ENCODE measurements at places on chromosomes 1 and 21. TPM values are rescaled to one million over a fixed set of nuclear protein-coding genes. Genes with fewer than 3 reads are reported as not detected.

AZIN2 gene
- polyA plus RNA-seq = 17.8 TPM

LDLRAD1 gene
- polyA plus RNA-seq = not detected

CFHR1 gene
- polyA plus RNA-seq = 0.23 TPM

HCRTR1 gene
- not detected for polyA plus RNA-seq

- no peak for DNase-seq
Observed at GRCh38 chr1:58902830-58903513, 119.1 kb upstream of the JUN start.

DNA sequence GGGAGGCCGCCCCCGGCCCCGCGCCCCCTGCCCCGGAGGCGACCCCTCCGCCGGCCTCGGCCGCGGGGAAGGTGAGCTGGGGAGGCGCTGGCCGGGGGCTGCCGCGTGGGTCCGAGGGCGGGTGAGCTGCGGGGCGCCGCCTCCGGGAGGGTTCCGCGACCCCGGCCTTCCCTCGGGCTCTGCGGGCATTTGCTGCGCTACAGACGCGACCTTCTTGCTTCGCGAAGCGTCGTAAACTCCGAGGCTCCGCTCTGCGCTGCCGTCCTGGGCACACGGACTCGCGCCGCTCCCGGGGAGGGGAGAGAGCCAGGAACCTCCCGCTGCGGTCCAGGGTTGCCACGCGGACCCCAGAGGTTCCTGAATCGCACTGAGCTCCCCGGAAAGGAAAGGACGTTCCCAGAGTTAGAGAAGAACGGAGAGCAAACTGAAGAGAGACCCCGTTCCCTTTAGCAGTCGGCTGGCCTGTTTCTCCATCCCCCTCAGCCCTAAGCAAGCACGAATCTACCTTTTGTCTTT, 345 bp downstream of the SLX9 start:
- no peak for DNase-seq

DNA sequence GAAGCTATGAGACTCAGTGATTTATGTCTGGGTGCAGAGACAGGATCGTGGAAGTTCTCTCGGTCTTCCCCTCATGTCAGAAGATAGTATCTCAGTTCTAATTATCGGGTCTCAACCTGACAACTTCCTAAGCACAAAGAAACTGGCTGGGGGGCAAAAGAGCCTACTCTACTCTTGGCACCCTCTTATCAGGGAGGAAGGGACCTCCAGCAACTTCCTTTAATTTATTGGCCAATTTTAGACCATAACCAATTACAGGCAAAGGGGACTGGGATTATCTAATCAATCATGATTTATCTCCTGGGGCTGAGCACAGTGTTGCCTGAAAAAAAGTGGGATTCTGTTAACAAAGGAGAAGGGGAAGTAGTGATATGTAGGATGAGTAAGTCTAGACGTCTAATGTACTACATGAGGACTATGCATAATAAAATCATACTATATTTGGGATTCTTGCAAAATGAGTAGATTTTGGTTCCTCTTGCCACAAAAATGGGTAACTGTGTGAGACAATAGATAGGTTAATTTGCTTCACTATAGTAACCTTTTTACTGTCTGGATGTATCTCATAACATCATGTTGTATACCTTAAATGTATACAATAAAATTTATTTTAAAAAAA, 98.8 kb downstream of the ZFYVE9 start:
- DNase-seq = no peak

DNA sequence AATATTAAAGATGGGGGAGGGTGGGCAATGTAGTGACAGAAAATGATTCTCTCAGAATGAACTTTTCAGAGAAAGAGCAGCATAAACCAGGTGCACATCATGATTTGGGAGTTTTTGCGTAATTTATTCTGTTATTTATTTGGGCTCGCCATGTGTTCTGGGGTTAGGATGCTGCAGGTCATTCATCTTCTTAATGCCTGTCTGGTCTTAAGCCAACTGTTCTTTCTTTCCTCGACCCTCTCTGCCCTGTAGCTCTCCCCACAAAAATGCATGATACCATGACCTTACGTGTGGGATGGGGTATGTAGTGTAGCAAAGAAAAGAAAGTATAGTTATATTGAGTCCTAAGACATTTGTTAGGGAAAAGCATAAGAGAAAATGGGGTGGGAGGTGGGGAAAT, 12.3 kb upstream of the TARS2 start:
- no peak for DNase-seq

GRCh38 chr1:91591175-91591974, 90.7 kb downstream of the CDC7 start:
- no peak for DNase-seq

- no peak for DNase-seq
Observed at GRCh38 chr1:36464605-36465393, 615 bp upstream of the MRPS15 start.

GRCh38 chr1:5311634-5312292, 657.4 kb downstream of the AJAP1 start:
- DNase-seq = peak; percentile 71

- DNase-seq = peak; percentile 33
Observed at GRCh38 chr21:33640697-33641351, 717 bp downstream of the CRYZL1 start.
